ENCODE measurements at places on chromosomes 16 and 17. TPM values are rescaled to one million over a fixed set of nuclear protein-coding genes. Genes with fewer than 3 reads are reported as not detected.

- DNase-seq = peak; percentile 46
Measured at GRCh38 chr17:4893721-4894560, 5.4 kb upstream of the C17orf107 start.

GRCh38 chr17:7841396-7841914 lies 7.4 kb downstream of the KDM6B start:
- peak; percentile 94 for DNase-seq

DNA sequence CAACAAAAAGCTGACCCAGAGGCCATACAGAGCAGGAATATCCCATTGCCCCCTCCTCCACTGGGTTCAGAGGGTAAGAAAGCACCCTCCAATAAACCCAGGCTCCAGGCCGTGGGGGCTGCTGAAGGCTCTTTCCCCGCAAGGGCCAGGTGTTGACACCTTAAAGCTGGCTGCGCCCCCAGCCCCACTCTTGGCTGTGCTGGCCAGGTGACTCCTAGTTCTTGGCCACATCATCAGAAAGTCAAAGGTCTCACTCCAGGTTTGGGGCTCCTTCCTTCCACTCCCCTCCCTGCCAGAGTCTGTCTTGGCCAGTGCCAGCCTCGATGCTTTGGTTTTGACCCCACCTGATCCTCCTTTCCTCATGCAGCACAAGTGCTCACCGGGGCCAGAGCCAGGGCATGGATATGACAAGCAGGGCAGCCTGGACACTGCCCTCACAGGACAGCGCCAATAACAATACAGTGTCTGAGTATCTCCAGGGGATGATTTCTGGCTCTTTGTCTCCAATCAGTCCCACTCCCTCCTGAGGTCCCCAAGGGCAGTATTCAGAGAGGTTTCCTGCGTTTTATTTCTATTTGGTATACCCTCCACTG lies 8.2 kb downstream of the SLC46A1 start:
- no peak for DNase-seq

DNA sequence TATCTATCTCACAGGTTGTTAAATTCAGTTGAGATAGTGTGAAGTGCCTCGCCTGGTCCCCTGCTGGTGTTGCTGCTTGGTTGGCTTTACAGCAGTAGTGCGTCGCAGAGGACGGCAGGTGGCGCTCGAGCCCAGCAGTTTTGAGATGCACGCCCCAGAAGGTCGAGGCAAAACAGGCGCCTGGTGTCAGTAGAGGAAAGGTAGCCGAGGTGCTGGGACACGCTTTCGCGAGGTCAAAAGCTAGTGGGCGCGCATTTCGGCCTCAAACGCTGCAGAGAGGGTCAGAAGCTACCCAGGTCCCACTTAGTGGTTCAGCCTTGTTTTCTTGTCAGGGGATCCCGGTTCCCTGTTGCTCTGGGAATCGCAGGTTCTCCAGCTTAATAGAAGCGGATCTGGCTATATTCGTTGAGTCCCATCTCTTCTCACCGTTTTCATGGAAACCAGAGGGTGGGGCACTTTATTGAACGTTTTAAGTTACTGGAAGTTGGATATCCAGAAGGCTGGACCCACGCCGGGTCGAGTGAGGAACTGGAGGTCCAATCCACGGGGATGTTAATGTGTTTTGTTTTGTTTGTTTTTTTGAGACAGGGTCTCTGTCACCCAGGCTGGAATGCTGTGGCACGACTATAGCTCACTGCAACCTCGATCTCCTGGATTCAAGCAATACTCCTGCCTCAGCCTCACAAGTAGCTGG lies 10.3 kb upstream of the ZFP90 start:
- DNase-seq = peak; percentile 83

DNA sequence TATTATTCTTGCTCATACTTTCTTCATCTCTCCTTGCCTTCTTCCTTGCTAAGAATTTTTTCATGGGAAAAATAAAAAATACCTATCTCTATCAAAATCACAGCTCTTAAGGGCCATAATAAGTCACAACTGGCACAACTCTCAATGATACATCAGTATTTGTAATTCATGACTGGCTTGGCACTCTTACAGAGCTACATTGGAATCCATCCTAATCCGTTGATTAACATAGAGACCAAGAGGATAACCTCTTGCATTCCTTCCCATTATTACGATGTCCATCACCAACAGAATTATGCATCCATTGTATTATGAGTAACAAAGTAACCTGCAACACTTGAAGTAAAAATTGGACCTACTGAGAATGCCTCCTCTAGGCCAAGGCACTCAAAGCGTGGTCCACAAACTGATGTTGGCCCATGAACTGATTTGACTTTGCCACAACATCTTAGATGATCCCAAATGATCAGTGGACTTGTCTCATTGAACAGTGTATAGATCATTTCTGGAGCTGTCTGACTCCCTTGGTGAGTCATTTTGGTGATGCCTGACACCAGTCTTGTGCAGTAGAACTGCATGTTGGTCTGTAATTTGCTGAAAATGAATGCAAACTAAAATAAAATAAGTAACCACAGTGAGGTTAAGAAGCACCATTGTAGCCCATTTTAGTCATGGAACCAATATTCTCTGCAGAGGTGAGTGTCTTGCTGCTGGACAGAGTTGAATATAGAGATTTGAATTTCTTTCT lies 163.2 kb downstream of the AXIN2 start:
- no peak for DNase-seq

DNA sequence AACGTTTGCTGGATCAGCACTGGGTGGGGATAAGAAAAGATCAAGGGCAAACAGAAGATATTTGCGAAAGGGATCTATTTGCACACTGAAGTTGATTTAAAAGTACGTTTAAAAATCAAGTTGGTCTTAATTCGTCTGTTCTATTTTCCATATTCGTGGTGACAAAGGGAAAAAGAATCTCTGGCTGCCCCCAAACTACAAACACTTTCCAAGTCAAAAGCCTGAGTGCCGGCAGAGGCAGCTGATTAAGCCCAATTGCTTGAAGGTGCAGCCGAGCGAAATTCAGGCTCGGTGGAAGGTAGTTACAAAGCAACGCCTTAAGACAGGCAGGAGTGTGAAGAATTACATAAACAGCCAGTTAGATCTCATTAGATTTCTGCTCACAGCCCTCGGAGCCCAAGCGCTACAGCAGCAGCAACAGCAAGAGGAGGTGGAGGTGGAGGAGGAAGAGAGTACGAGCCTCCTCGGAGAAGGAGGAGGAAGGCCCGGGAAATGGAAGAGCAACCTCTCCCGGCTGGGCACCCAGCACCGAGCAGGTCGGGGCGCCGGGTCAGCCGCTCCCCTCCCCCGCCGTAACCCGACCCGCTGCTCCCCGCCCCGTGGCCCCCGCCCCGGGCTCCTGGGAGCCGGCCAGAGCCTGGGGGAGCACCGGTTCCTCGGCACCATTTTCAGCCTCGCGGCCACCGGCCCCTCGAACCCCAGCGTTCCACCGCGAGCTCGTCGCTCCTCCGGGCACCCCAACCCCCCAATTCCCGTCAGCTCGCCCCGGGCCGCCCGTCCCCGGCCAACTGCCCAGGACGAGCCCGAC lies 890 bp downstream of the TOB1 start:
- DNase-seq = peak; percentile 75

- DNase-seq = no peak
Measured at GRCh38 chr16:82481455-82481854, 145.3 kb upstream of the CDH13 start.

DNA sequence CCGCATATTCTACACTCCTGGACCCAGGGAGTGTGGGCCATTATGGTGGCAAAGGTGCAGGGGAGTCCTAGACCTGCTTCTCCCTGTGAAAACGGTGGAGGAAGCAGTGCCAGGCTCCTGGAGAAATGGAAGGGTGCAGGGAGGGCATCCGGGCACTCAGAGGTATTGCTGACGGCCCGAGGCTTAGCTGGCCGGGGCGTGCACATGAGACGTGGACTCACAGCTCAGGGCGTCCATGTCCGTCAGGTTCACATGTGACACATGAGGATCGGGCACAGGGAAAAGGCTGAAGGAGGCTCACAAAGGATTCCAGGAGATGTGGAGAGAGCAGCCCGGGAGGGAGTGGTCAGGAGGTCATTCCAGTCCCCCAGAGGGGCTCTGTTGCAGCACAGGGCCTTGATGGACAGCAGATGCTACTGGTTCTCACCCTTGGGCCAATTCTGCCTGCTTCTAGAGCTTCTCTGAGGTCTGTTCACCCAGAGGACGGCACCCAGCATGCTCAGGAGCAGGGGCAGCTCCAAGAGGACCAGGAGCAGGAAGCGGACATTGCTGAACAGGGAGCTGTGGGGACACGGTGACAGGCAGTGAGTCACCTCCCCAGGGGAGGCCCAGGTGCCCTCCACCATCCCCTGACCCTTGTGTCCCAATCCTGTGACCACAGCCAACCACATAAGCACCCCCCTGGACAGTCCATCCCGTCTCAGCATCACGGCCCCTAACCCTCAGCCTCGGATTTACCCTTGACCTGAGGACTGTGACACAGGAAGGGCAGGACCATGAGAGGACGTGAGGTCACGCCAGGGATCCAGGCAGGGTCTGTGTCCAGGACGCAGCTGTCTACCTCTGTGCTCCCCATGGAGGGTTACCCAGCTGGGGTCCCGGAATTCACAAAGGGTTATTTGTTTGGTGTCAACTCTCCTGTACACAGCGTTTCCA lies 4.5 kb downstream of the CD300C start:
- no peak for DNase-seq

DNA sequence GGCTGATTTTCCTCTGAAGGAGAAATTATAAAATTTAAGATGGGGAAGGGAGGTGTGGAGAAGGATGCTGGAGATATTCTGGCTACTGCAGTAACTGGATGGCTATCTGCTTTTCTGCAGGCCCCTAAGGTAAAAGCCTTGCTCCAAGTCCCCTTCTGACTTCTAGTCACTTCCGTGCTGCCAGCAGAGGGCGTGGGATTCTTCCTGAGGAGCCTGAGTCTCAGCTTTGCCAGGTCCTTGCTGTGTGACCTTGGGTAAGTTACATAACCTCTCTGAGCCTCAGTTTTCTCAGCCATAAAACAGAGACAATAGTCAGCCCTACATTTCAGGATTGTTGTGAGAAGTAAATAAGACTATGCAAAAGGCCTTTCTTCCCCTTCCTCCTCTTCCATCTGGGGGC lies 24.3 kb upstream of the TMEM220 start:
- no peak for DNase-seq

DNA sequence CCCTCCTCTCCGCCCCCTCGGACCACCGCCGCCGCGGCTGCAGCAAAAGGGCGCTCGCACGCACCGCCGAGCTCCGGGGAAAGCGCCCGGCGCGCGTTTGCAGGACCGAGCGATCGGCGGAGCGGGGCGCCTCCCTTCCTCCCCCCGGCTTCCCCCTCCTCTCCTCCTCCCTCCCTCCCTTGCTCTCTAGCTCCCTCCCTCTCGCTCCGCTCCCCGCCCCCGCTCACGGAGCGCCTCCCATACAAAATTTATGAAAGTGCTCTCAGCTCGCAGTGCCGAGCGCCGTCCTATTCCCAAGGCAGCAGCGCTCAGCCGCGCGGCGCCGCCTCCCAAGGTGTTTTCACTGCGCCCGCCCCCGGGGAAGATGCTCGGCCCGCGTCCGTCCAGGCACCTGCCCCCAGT lies at the start of gene RTN4RL1:
Gene RTN4RL1, minus strand, starts transcription at position 115 of the 402 bp plus-strand sequence. CDS start 469 bp downstream, outside the sequence.
- DNase-seq = peak; percentile 62

GRCh38 chr16:75287708-75288107 lies 36.3 kb upstream of the BCAR1 start:
- no peak for DNase-seq

DNA sequence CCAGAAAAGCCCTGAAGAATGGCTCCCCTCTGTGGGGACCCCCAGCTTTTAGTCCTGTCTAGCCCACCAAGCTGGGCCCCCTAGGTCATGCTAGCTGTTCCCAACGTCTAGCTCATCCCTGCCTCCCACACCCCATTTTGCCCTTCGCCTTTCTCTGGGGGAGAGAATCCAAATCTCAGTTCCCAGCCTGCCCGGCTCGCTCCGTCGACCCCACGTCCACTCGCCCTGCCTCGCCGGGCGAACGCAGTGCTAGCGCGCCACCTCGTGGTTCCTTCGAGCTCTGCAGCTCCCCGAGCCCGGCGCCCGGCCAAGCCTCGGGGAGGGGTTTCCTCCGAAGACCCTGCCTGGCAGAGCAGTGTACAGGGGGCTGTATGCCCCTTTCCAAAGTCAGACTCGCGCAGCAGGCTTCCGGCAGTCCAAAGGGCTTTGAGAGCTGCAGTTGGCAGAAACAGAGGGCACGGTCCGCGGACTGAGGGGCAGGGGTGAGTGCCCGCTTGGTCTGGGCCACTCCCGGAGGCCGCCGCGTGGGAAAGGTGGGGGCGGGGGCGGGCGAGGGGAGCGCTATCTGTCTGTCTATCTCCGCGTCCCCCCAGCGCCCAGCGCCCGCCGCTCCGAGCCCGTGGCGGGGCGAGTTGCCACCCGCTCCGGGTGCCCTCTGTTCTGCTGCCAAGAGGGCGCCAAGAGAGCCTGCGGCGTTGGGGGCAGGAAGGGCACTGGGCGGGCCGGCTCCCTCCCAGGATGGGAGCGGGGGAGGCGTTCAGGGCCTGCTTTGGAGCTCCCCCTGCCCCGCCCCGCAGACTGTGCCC lies 1.7 kb upstream of the DLX3 start:
- peak; percentile 60 for DNase-seq

DNA sequence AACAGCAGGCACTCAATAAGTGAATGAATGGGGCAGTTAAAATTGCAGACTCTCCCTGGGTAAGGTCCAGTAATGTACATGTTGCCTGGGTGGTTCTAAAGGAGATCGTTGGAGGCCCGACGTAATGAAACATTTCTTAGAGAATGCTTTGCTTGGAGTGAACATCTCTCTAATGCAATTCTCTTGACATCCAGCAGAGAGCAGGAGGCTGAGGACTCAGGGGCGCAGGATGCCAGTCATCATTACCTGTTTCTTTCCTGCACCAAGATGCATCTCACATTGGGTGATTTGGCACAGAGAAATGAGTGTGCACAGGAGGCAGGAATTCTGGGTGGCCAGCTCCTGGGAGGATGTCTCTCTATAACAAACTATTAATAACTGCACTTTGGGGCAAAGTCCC lies 130.3 kb upstream of the RBBP6 start:
- DNase-seq = no peak

DNA sequence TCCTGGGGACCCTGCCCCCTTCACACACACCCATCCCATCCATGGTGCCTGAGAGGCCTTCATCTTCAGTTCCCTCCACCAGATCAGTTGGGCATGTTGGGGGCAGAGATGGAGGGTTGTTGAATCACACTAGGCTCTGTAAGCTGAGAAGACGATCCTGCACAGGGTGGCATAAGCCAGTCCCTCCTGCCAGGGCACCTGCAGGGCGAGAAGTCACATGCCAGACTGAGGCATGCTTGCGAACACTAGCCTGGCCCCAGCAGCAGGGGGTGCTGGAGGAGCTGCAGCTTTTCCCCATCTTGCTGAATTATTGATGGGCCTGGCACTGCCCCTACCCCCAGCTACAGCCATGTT lies 6.1 kb upstream of the TBX2 start:
- no peak for DNase-seq

NCOR1 gene
- total RNA-seq = 146 TPM

CFAP97D1 gene
- not detected for total RNA-seq

KRTAP2-1 gene
- total RNA-seq = not detected

ST6GALNAC1 gene
- not detected for total RNA-seq

CSF3 gene
- total RNA-seq = not detected

Measured in CD8-positive, alpha-beta memory T cell (primary cell).